Urothelium cell line (cell line): ENCODE measurements at places on chromosomes 4 and X.

- peak; percentile 12 for DNase-seq
Measured at GRCh38 chrX:152445926-152446325, 5.2 kb downstream of the GABRA3 start.

DNA sequence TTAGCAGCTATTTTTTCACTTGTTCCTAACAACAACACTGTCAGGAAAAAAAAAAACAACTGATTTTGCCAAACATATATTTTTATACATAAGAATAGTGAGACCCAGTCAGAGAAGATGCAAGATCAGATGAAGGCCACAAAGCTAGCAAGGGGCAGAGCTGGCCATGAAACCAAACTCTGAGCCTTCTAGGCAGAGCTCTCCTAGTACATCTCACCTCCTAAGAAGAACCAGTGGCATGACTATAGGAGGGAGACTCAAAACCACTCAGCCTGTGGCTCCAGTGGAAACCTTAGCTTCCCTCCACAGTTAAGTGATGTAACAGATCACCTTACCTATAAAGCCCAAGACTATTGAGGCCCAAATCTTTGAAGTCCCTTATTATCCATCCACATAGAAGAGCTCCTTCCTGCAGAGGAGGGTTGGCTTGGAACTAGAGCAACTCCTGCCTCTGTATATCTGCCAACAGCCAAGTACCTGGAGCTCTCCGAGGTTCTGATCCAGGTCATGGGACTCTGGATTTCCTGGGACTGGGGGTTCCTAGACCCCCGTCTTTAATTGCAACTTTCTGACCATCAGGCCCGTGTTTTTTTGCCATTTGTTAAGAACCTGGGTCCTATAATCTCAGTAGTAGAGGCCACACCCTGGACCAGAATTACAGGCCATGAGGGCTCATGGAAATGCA lies 136.5 kb downstream of the SH3KBP1 start:
- DNase-seq: no peak

DNA sequence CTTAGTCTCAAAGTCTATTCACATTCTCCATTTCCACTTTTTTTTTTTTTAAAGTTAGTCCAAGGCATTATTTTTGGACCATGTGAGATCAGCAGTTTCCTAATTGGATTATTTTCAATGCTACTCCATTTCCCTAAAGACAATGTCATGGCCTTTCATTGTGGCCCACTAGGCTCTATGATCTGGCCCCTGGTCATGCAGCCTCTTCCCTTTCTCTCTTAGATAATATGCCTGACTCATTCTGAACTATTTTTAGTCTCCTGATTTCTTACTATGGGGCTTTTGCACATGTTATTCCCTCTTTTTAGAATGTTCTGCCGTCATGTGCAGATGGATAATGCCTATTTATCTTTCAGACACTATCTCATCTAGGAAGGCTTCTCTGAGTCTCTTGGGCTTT lies 157.3 kb downstream of the TMA16 start:
- no peak for DNase-seq

DNA sequence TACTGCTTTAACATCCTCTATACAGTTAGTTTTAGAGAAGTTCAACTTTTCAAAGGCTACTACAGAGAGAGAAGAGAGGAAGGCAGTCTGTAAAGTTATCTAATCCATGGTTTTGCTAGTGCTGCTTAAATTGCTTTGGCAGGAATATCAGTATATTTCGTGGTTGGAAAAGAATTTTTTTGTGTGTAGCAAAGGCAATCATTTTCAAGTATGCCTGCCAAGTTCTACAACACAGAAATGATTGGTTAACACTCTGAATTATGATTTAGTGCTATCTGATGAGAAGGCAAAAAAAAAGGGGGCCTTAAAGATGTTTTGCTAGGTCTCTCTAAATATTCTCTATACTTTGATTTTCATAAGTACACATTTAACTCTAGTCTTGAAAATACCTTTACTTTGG lies 133.1 kb downstream of the JADE1 start:
- no peak for DNase-seq

GRCh38 chrX:66728818-66729271 lies 90.0 kb upstream of the EDA2R start:
- DNase-seq: peak; percentile 58

GRCh38 chrX:137896123-137896522 lies 330.2 kb downstream of the ZIC3 start:
- no peak for DNase-seq

- no peak for DNase-seq
Measured at GRCh38 chr4:10524196-10524833, 67.1 kb upstream of the ZNF518B start.

GRCh38 chr4:78145008-78145407 lies 87.9 kb downstream of the FRAS1 start:
- DNase-seq: no peak

- no peak for DNase-seq
Measured at GRCh38 chr4:95742179-95742578, 97.7 kb upstream of the PDHA2 start.

- no peak for DNase-seq
Measured at GRCh38 chr4:25160714-25161592, 704 bp upstream of the SEPSECS start.

DNA sequence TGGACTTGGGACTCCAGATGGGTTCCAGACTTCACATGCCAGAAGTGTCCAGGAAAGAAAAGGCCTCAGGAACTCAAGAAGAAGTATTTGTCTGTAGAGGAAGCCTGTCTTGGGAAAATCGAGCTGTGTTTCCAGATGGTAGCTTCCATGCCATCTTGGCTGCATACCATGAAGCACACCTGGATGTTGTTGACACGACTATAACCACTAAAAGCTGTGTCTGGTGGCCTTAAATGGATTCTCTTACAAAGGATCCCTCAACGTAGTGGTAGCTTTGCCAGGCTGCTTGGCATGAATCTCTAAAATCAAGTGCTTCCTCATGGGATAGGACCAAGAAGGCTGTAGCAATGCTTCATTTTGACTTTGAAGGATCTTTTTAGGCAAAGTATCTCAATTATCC lies 313.4 kb upstream of the BOD1L1 start:
- DNase-seq: no peak

DNA sequence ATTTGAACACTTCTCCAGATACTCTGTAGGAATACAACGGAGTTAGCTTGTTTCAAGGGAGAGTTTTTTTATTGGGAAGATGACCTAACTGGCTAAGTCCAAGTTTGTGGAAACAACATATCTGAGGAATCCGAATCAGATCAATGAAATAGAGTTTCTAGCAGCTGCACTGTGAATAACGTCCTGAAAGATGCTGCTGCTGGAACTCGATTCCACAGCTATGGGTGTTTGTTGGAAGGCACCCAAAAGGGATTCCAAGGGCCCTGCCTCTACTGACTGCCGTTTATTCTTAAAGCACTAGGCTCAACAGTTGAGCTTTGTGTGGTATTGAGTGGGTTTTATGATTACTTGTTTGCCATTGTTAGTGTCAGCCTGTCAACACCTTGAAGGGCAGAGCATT lies 6.6 kb upstream of the GBA3 start:
- DNase-seq: no peak

GRCh38 chr4:6191448-6192130 lies 8.8 kb downstream of the JAKMIP1 start:
- no peak for DNase-seq
